Stimulated activated CD8-positive, alpha-beta memory T cell treated with anti-CD3 and anti-CD28 coated beads, Interleukin-2, amount 100 ng/mL, for 48 hours (primary cell): ENCODE measurements at places on chromosomes 2 and 18.

- no peak for DNase-seq
These were observed 18.0 kb downstream of the MALL start for GRCh38 chr2:110097506-110098220.

GRCh38 chr2:47704287-47704686 lies 78.7 kb upstream of the MSH6 start:
- DNase-seq, result no peak

GRCh38 chr2:32990556-32990955 lies 43.8 kb downstream of the LTBP1 start:
- DNase-seq, result no peak

DNA sequence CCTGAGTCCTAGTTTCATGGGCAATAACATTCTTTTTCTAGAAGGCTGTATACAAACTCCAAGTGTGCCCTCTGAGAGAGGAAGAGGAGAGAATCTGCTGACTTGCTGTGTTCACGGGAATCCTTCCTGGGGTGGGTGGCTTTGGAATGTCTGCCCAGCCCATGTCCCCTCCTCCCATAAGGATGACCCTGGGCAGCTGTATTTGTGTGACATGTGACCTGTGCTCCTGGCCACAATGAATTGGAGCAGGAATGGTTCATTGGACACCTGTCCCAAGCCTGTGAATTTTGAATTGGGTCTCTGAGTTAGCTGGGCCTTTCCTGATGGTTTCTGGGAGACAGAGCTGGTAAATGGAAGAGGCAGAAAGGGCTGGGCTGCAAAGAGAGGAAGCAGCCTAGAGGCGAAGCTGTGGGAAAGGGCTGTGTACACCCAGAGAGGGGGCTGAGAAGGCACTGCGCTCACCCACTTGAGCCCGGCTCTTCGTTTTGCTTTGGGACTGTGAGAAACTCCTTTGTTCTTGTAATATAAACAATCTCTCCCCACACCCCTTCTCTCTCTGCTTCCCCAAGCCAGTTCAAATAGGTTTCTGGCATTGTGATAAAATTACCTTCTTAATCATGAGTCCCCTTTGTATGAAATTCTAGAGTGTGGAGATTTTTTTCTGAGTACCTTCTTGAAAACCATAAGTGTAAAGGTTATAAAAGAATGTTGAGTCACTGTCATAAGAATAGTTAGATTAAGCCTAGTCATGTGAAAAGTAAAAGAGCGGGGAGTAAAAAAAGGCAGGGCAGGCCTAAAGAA lies 49.8 kb downstream of the SLC4A5 start:
- DNase-seq, result no peak

GRCh38 chr2:31987454-31988220 lies 23.2 kb downstream of the MEMO1 start:
- no peak for DNase-seq

DNA sequence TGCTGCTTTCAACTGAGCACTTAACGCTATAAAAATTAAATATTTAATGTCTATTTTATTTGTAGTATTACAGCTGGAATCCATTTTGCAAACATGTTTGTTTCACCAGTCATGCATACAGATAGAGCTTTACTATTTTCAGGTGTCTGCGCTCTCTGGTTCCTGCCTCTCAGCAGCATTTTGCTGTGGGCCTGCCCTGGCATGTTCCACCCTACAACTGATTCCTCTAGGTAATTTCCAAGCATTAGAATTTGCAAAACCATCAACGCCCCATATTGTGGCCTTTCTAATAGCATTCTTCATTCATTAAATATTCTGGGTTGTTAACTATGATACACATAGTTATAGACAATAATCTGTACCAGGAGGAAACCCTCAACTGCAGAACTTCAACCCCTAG lies 266.4 kb upstream of the DLGAP1 start:
- no peak for DNase-seq

DNA sequence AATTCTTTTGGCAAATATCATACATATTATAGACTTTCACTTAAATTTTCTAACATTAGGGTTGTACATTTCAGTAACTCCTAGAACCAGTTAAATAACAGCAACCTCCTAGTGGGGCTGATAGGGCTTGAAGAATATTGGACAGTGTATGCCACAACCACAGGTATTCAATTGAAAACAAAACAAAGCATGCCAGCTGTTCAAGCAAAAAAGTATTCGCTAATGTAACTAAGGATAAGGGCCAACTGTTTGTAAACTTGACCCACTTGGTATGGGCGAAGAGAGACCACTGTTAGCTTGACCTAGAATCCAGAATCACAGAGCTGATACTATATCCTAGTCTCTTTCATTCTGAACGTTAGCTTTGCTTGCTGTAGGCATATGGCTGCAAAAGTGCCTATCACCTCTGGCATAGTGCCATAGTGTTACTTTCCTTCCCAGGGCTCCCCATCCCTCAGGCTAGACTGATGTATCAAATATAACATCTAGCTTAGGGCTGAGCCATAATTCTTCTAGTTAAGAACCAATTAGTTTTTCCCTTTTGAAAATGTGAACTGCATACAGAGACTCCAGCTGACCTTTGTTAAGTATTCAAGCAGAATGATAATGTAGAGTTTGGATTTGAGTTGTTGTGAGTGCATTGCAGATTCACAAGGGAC lies 458.8 kb upstream of the NRXN1 start:
- no peak for DNase-seq

GRCh38 chr2:239257511-239257937 lies 143.3 kb downstream of the HDAC4 start:
- DNase-seq, result no peak

GRCh38 chr2:160492401-160493226 lies 993 bp downstream of the RBMS1 start:
- DNase-seq, result peak; percentile 45

- DNase-seq, result no peak
These were observed 121.5 kb upstream of the CREB1 start for GRCh38 chr2:207408086-207408794.

- no peak for DNase-seq
These were observed 6.6 kb downstream of the SH3RF3 start for GRCh38 chr2:109135359-109136197.

- DNase-seq, result no peak
These were observed 105.5 kb downstream of the BCL11A start for GRCh38 chr2:60447943-60448342.

- no peak for DNase-seq
These were observed 355.9 kb downstream of the PIK3C3 start for GRCh38 chr18:42310956-42311355.

DNA sequence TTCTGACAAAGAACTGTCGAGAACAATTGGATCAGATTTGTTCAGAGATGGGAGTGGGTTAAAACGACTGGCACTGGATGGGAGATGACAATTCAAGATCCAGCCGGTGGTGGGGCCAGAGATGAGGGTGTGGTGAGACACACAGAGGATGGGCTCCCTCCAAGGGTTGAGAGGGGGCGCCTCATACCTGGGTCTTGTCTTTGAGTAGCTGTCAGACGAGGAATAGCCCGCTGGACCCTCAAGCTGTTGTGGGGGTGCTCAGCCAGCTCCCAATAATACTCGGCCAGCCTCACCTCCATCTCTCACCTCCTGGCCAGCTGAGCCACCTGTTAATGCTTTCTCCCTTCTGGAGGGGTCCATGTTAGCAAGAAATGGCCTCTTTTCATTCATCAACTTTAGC lies 14.0 kb downstream of the INPP5D start:
- no peak for DNase-seq

GRCh38 chr2:237156031-237156856 lies 70.6 kb downstream of the COPS8 start:
- peak; percentile 56 for DNase-seq

DNA sequence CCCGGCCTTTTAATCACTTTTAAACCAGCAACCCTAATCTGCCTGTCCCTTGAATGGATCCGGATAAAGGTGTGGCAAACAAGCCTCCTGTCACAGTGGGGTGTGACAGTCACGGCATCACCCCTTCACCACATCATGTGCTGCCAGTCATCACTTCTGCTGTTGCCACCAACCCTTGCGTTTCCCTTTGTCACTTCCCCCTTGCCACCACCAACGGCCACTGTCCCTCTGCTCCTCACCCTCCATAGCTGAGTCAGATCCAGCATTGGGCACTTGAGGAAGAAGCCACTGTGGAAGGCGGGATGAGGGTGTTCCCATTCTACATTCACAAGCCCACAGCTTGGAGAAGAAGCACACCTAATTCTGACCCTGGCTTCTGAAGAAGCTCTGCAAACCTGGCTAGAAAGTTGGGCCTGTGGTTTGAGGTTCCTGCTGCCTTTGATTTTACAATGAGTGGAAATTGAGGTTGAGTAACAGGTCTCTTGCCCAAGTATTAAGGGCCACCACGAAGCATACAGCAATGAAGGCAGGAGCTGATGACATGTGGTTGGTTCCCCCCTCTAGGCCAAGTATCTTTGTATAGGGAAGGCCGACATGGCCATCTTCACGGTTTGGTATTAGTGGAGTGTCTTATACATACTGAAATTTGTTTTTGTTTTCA lies 22.9 kb upstream of the DARS1 start:
- DNase-seq, result peak; percentile 30

- DNase-seq, result no peak
These were observed 63.7 kb upstream of the CYRIA start for GRCh38 chr2:16729335-16729734.

DNA sequence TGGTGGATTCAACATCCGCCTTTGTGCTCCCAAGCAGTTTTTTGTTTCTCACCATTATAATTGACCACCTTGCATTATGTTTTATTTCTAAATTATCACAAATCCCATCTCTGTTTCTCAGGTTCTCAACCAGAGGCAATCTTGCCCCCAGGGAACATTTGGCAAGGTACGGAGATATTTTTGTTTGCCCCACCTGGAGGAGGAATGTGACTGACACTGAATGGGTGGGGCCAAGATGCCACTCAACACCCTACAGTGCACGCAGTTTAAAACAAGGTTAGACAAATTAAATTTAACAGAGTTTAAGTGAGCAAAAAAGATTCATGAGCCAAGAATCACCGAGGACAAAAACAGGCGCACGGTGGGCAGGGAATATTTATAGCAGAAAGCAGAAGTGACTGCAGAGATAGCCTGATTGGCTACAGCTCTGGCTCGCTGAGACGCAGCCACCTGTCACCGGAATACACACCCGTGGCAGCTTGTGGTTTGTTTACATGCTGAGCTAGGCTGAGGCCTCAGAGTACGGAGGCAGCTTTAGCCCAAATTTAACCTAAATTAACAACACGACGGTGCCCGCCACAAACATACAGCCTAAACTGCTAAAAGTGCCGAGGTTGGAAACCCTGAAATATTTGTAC lies 150.0 kb upstream of the ALKAL2 start:
- no peak for DNase-seq

GRCh38 chr2:239309398-239310245 lies 91.2 kb downstream of the HDAC4 start:
- DNase-seq, result no peak

GRCh38 chr2:206482123-206482522 lies 38.8 kb downstream of the ADAM23 start:
- DNase-seq, result no peak

DNA sequence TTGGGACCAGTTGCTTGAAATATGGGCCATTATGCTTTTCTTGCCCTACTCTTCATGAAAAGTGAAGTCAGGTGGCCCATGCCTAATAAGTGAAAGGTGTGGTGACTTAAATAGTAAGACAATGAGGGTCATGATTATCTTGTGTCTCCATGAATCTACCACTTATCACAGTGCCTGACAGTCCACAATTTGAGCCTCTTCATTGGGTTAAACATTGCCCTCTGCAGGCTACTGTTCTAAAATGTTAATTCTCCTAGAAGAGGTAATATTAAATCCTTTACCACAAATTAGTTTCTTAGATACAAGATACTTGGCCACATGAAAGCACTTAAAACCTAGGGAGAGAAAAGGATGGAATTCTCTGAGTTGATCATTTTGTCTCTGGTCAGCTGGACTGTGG lies 4.0 kb downstream of the EGR4 start:
- DNase-seq, result no peak

- no peak for DNase-seq
These were observed 39.5 kb downstream of the CYTIP start for GRCh38 chr2:157404363-157404762.

DNA sequence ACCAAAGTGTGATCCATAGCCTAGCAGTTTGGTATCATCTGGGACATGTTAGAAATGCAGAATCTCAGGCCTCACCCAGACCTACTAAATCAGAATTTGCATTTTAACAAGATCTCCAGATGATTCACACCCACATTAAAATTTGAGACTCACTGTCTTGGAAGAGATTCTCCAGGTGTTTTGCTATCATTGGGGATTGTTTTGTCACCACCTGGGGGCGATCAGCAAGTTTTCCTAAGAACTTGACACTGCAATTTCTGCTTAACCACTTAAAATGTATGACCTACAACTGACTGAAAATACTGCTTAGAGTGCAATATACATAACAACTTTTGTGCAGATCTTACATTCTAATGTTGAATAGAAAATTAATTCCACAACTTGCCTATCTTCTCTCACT lies 18.9 kb upstream of the ITGA4 start:
- no peak for DNase-seq

- no peak for DNase-seq
These were observed 6.0 kb downstream of the SPEG start for GRCh38 chr2:219440388-219441256.

DNA sequence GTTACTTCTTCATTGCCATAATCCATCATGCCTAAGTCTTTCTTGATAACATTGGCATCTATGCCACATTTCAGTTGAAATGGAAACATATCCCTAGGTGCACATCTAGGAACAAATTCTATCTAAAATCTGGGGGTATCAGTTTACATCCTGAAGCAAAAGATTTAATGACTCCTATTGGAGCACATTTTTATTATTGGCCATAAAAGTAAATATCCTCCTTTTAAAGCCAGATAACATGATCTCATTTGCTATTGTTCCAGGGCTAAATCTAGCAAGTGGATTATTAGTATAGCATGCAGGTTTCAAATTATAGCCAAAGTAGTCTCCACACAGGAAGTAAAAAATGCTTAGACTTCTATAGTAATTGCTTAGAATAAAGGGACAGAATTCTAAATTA lies 193.2 kb downstream of the CDH2 start:
- DNase-seq, result no peak

DNA sequence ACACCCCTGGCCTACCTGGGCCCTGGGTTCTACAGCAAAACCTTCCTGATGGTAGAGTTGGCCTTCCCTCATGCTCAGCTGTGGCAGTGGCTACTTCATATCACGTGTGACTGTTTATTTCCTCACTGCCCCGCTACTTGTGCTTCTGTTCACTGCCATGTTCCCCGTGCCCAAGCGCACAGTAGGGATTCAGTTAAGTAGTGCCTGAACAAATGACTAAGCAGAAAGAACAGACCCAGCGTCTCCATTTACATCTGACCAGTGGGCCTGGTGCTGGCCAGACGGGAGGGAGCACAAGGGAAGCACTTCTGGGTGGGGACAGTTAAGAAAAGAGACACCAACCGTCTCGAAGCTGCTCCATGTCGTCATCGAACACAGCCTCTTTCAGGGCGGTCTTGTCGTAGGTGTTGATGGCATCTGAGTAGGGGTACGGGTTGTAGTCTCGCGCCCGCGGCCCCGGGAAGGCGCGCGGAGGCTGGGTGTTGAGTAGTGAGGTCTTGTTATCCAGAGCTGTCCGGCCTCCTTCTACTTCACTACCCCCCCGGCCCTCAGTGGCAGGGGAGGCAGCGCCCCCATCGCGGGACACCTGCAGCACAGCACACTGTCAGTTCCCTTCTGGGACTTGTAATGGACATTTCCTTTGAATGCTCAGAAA lies 82.4 kb upstream of the TFCP2L1 start:
- DNase-seq, result no peak
